Activated T-helper 1 cell treated with anti-CD3 and anti-CD28 coated beads, Interleukin-2, amount 50 U/mL, for 16 hours (primary cell): ENCODE measurements at places on chromosomes 2 and 18.
A peak's percentile ranks its signal among the peaks of the same experiment; 100 is the strongest.

DNA sequence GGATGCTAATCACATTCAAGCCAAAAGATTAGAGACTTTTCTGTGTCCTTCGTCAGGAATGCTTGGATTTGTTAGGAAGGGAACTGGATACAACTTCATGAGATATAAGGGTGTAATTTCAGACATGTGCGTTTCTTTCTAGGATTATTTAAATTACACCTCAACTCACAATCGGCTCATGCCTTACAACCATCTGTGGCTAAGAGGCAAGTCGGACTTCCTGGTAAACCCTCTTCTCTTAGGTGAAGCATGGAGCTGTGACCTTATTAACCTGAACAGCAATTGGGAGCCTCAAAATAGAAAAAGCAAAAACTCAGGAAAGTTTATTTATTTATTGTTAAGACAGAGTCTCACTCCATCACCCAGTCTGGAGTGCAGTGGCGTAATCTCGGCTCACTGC, 61.8 kb downstream of the SEMA4F start:
- no peak for DNase-seq

DNA sequence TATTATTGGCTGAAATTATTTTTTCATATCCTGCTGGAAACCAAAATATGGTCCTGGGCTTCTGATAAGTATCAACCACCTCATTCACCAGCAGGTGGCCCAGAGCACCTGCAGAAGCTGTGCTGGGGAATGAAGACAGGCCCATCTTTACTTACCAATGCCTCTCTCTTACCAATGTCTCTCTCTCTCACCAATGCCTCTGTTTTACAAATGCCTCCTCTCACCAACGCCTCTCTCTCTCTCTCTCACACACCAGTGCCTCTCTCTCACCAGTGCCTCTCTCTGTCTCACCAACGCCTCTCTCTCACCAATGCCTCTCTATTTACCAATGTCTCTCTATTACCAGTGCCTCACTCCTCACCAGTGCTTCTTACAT, 2.3 kb upstream of the MAL start:
- peak; percentile 32 for DNase-seq

GRCh38 chr18:22499421-22499820, 81.7 kb upstream of the CTAGE1 start:
- DNase-seq = no peak

GRCh38 chr18:35062408-35062807, 21.2 kb downstream of the MAPRE2 start:
- DNase-seq = no peak

DNA sequence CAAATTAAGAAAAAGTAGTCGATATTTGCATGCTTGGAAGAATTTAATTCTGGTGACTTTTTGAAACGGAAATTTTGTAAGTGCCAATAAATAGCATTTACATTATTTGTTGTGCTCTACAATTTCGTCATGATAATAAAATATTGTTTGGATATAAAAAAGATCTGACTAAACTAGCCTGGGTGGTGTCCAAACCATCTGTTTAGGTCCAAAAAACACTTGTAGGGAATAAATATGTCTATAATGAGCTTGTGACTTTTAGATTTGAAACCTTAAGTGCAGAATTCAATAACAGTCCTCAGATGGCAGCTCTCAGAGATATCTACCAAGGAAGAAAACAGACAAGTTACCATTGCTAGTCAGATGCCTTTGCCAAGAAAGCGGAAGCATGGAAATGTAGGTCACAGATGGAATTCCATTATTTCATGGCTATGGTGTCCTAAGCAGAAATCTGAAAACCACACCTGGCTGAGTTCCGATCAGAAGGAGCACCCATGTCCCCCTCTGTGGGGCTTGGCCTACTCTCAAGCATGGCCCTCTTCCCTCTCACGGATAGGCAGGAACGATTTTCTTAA, 731.1 kb downstream of the RNF144A start:
- DNase-seq = no peak

DNA sequence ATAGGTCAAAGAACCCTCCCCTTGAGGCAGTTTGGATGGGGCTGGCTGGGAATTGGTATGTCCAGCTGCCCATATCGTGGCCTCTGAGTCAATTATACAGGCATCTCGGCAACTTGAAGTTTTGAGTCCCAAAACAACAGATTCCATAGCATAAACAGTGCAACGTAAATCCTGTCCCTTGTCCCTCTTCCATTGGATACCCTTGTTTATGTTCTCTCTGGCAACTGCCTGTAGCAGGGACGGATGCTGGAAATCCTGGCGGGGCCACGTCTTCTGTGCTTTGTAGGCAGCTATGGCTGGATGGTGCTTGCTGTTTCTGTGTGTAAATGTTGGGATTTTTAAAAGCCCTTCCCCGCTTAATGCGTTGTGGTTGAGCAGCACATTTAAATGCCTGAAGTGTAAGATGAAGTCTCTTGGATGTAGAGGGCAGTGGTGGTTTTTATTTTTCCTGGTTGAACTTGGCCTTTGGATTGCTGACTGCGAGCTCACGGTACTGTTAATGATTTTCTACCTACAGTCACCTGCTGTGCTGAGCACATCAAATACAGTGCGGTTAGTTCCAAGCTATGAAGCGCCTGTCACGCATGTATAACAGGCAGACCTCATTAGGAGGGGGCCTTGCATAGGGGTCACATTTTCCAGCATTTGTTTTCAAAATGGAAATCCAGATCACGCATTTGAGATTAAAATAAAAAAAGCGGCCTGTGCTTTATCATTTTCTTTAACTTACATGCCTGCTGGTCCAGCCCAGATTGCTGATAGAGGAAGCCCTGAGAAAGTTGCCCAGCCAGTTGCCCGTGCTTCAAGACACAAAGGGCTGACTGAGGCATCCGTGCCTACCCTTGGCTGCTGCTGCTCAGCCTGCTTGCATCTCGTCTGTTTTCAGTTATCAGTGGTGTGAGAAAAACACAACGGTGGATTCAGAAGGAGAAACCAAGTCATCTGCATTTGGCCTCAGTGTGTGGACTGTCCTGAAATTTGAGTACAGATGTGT, 84.7 kb downstream of the NEDD4L start:
- DNase-seq = no peak

DNA sequence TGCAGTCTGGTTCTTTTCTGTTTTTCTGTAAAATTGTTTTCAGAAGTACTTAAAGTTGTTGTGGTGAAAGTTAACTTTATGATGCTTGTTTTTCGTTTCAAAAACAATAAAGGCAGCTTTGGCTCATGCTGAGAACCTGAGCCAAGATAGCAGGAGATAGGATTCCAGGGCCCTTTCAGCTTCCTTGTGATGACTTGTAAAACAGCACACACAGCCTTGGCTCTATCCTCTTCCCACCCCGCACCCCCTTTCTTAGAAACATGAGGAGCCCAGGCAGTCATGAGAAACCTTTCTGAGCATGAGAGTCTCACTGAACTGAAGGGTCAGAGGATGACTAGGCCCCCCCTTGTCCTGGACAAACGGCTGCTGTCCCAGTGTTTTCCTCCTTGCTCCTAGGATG, 12.4 kb upstream of the CHRNA1 start:
- DNase-seq = no peak

DNA sequence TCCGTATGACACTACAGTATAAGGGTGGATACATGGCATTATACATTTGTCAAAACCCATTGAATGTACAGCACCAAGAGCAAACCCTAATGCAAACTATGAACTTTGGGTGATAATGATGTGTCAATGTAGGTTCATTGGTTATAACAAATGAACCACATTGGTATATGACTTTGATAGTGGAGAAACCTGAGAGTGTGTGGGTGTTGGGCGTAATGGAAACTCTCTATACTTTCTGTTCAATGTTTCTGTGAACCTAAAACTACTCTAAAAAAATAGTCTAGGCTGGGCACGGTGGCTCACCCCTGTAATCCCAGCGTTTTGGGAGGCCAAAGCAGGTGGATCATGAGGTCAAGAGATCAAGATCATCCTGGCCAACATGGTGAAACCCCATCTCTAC, 6.5 kb upstream of the ACTG2 start:
- DNase-seq = no peak

GRCh38 chr2:105631922-105632321, 112.8 kb upstream of the NCK2 start:
- DNase-seq = no peak

DNA sequence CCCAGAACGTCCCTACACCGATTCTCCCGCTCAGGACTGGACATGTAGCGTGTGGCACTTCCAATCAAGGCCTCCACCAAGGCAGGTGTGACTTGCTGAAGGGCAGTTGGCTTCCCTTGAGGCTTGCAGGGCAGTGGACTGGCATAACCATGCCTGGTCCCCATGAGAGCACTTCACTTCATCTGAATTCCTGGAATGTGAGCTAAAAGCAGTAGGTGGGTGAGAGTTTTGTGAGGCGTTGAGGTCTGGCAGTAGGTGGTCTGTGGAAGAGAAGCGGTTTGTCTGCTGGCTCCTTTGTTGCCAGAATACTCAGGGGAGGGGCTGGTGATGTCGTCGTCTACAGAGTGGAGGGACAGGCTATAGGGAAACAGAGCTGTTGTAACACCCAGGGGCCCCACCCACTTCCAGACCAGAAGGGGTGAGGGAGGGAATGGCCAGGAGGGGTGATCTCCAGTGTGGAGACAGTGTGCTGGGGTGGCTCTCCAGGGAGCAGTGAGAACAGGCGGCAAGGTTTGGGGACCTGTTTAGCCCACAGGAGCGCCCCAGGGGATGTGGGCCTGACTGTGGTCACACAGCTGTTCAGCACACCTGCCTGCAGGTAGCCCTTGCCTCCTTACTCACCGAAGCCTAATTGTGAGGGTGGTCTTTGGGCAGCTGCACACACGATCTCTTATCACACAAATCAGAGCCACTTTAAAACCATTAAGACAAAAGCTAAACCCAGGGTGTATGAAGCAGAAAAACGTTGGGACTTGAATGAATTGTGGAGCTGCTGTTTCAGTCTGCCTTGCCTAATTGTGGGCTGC, 21.5 kb upstream of the ALKAL2 start:
- no peak for DNase-seq

- no peak for DNase-seq
Measured at GRCh38 chr2:28666496-28667184, 85.0 kb upstream of the PPP1CB start.

DNA sequence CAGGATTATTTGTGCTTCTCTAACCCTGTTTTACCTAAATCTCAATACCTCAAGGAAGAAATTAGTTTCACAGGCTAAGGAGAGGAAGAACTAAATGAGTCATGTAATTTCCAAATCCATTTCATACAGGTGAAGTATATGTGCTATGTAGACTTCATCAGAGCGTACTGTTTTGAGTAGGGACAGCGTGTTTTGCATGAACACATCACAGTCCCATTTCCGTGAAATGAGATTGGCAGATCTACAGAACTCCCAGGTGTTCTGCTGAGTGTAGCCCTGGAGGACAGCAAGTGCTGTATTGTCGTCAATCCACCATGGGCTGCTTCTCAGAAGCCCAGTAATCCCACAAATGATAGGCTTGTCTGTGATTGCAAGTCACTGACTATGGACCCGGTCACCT, 97.7 kb downstream of the XRCC5 start:
- no peak for DNase-seq

DNA sequence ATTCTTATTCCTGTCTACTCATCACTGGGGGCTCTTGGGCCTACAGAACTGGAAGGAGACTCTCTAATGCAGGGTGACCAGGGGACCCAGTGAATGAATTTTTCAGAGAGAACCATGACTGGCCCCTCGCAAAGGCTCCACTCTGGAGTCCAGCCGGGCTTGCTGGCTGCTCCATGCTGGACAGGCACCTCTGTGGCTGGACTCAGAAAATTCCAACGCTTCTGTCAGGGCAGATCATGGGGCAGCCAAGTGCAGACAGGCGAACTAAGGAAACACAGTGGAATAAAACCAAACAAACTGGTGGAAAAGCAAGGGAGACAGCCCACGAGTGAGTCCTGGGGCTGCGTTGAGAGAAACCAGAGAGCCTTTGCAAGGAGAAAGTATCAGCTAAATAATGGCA, 57.2 kb downstream of the ACAA2 start:
- DNase-seq = no peak

GRCh38 chr18:70036771-70037347, 89.2 kb upstream of the CD226 start:
- DNase-seq = no peak

- no peak for DNase-seq
Measured at GRCh38 chr2:55301277-55301676, 32.2 kb upstream of the MTIF2 start.

DNA sequence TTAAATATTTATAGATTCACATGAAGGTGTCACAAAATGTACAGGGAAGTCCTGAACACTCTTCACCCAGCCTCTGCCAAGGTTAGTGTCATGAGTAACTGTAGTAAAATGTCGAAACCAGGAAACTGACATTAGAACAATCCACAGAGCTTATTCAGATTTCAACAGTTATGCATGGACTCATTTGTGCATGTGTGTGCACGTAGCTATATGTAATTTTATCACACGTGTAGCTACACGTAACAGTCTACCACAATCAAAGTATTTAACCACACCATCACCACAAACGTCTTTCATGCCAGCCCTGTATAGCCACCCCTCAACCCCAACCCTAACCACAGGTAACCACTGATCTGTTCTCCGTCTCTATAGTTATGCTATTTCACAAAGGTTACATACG, 211.7 kb upstream of the REV1 start:
- DNase-seq = no peak

- no peak for DNase-seq
Measured at GRCh38 chr2:227834916-227835650, 21.4 kb downstream of the CCL20 start.
